ENCODE measurements at places on chromosomes 11 and 22.

- no peak for DNase-seq
Observed at GRCh38 chr11:87555101-87555500, 517.4 kb downstream of the TMEM135 start.

DNA sequence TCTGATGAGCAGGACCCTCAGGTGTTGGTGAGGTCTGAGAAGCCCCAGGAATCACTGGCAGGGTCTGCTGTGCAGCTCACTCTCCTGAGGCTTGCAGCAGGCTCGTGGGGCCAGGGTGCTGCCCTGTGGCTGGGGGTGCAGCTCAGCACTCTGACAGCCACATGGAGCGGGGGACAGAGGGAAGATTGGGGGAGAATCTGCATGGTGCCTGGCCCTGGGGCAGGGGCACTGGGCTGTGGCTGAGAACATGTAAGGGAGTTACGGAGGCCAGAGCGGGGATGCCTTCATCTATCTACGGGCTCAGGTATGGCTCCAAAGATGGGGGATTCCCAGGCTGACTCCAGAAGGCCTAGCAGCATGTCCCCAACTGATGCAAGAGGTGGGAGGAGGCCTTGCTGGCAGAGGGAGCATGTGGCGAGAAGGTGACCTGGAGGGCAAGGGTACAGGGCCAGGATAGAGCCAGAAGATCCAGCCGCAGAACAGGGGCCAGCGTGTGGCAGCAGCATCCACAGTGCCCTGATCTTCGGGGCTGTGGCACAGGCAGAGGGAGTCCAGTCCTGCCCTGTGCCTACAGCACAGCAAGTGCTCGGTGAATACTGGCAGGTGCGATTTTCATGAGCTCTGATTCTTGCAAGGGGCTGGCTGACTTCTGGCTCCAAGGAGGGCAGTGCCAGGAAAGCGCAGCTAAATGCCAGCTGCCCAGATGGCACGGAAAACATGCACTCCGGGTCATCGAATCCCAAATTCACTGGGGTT, 184.7 kb downstream of the CTTN start:
- DNase-seq, result no peak

- DNase-seq, result no peak
Observed at GRCh38 chr22:20095521-20095920, 15.5 kb downstream of the DGCR8 start.

DNA sequence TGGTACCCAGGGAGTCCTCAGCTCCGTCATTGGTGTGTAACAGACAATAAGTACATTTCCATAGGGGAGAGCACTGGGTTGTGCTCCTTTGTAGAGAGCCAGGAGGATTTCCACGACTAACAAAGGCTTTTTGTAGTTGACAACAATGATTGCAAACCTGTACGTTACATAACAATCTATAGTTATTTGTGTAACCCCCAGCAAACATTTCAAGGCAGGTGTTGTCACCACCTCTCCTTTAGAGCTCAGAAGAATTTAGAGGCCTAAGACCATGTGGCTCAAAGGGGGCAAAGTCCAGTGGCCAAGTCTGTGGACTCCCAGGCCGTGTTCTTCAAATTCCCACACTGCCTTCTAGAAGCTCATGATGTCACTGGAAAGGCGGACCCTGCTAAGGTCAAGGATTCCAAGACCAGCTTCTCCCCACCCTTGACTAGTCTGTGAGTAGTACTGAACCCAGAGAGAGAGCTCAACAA, 15.8 kb downstream of the RPL27A start:
- DNase-seq, result no peak

DNA sequence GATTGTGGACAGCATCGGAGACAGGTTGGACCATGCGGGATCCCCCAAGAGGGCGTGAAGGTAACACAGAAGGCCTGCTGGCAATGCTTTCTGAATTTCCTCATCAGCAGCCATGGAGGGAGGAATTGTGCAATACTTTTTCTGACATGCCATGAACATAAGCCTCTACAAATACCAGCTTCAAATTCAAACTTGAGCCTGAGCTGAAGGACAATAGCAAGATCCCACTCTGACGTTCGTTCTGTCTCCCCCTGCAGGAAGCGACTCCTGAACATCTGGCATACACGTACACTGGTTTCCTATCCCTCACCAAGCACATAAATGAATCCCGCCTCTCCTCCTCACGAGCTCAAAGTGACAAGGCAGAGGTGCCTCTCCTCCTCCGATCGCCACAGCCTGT, 312.2 kb downstream of the BRD1 start:
- no peak for DNase-seq

- no peak for DNase-seq
Observed at GRCh38 chr22:31344578-31345330, 1.4 kb downstream of the PATZ1 start.

GRCh38 chr22:23773483-23774113, 949 bp downstream of the MMP11 start:
- DNase-seq, result no peak
